ENCODE measurements at places on chromosomes 5 and 9.

- no peak for DNase-seq
Measured at GRCh38 chr5:77628840-77629508, 9.5 kb downstream of the OTP start.

GRCh38 chr9:78598120-78598519 is 301.2 kb downstream of the PSAT1 start:
- no peak for DNase-seq

DNA sequence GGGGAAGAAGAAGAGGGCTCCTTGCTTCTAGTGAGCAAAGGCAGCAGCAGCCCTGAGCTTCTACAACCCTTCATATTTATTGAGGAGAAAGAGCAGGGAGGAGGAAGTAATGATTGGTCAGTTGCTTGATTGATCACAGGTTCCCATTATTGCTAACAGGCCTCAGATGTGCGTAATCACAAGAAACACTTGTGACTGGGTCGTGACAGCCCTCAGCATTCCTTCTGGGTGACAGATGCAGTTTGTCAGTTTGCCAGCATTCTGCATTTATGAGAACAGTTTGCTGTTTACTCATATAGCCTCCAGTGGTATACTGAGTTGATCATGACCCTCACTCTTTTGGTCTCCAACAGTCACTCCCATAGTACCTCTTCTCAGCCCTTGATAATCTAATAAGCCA is 111.5 kb upstream of the TNC start:
- no peak for DNase-seq

GRCh38 chr5:137734962-137735554 is 831 bp downstream of the KLHL3 start:
- peak; percentile 11 for DNase-seq

GRCh38 chr9:30301271-30301963 is 2083.0 kb upstream of the ACO1 start:
- DNase-seq, result no peak

DNA sequence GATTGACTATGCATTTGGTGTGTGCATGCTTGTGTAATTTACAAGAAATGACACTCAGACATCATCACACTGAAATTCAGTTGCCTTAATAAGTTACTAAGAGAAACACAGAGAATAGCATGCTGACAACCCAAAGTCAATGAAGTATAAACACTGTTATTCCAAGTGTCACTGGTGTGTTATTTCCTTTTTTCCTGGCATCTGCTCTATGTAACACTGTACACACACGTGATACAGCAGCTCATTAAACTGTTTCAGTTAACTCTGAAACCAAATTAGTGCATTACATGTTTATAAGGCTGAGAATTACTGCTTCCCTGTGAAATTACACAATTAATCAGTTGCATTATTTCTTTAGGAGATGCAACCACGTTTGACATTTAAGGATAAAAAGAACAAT is 252.7 kb downstream of the EFNA5 start:
- no peak for DNase-seq

DNA sequence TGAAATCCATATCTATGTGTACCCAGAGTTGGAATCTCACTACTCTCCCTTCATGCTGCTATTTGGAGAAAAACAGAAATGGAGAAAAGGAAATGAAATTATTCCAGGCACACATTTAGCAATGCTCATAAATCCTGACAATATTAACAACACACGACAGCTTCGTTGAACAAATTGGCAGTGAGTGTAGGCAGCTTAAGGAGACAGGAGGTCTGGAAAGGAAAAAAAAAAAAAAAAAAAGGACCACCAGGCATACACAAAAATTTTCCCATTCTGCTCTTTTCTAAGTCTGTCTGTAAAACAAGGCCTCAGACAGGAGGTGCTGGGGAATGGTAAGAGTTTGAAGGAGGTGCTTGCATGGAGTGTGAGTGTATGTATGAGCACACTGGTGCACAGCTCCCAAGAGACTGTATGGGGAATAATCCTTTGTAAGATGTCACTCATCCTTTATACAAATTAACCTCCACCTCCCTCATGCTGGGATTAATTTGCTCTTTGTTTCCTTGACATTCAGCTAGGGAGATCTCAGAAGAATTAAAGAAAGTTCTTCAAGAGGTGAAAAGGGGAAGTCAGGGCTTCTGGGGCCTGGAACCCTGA is 78.9 kb downstream of the ASTN2 start:
- no peak for DNase-seq

DNA sequence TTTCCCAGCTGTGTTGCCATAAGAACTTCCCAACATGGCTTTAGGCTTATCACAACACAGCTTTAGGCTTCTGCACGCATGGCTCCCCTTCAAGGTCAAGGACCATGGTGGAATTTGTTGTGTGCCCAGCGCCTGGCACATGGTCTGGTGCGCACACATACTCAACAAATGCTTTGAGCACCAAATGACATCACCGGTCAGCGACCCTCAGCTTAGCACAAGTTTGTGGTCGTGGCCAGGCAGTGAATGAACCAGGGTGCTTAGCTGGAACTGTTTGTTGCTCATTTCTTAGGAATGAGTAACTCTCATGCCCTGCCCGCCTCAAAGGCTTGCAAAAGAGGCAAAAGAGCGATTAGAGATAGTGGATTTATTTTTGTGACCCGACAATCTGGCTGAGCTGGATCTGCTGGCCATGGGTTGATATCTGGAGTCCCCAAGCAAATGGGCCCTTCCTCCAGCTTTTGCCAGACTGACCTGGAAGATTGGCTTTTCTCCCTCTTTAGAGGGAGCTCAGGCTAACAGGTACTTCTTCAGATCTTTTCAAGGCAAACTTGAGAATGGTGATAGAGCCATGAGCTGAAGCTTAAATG is 58.9 kb downstream of the DAP start:
- no peak for DNase-seq

- DNase-seq, result no peak
Measured at GRCh38 chr9:82680179-82680935, 382.6 kb downstream of the RASEF start.

- no peak for DNase-seq
Measured at GRCh38 chr9:14043483-14043882, 270.5 kb downstream of the NFIB start.

Measured in NT2/D1 (cell line).